ENCODE measurements at places on chromosomes 12 and 14.

GRCh38 chr12:89117448-89118034 is 234.8 kb downstream of the DUSP6 start:
- DNase-seq = no peak

- no peak for DNase-seq
Observed at GRCh38 chr14:61668282-61668681, 27.0 kb upstream of the HIF1A start.

DNA sequence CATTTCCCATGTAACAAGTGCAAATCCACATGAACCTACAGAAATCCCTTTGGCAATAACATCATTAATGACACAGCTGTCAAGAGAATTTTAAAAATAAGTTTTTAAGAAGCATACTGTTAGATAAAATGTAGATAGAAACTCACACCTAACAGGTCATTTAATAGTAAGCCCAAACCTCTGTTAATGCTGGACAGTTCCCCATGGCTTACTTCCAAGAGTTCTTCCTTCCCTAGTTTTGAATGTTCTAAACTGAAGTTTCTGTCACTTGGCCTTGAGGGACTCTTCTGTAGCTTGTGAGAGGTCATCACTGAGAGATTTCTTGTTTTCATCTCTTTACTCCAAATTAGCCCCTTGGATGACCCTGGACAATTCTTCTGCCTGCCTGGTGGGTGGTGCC is 22.7 kb downstream of the OTX2 start:
- DNase-seq = no peak

- no peak for DNase-seq
Observed at GRCh38 chr14:53144244-53144643, 8.9 kb downstream of the DDHD1 start.

- no peak for DNase-seq
Observed at GRCh38 chr12:98188650-98189077, 326.7 kb upstream of the TMPO start.

DNA sequence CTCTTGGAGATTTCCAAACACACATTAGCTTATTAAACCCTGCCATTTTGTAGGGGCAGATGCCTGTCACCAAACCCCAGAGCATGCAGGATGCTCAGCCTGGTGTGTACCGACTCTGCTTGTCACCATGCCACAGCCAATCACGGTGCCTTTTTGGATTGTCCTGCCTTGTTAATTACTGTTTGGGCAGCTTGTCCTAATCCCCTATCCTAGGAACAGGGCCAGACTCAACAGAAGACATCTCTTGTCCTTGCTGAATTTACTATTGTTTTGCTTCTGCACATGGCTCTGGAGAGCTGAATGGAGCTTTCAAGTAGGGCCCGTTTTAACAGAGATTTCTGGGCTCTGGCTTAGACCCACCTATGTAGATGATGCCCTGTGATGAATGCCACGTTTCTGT is 388.5 kb downstream of the AACS start:
- DNase-seq = peak; percentile 72

GRCh38 chr12:109943811-109944210 is 43.7 kb downstream of the TCHP start:
- no peak for DNase-seq

GRCh38 chr14:78074561-78074960 is 95.6 kb upstream of the NRXN3 start:
- DNase-seq = no peak

DNA sequence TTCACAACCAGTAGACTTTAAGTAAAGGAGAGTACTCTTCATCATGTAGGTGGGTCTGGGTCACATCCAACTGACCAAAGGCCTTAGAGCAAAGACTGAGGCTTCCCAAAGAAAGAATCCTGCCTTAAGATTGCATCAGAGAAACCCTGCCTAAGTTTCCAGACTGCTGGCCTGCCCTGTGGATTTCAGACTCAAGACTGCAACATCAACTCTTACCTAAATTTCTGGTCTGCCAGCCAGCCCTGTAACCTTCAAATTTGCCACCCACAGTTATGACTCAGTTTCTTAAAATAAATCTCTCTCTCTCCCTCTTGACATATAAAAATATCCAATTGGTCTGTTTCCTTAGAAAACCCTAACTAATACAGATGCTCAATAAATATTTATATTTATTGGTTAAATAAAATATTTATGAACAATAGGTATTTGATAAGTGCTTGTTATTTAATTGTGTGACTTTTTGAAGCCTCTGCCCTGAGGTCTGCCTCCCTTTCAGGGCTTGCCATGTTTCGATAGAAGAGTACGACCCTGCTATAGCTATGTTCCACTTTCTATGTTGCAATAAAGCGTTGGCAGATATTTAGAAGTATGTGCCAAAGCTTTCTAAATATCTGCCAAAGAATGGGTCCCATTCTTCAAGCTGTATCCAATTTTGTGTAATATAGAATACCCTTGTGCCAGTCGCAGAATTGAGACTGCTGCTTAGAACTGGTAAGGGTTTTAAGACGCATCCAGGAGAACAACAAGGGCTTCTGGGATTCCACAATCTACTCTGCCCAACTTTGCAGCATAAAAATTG is 65.7 kb downstream of the TMEM30B start:
- DNase-seq = no peak

DNA sequence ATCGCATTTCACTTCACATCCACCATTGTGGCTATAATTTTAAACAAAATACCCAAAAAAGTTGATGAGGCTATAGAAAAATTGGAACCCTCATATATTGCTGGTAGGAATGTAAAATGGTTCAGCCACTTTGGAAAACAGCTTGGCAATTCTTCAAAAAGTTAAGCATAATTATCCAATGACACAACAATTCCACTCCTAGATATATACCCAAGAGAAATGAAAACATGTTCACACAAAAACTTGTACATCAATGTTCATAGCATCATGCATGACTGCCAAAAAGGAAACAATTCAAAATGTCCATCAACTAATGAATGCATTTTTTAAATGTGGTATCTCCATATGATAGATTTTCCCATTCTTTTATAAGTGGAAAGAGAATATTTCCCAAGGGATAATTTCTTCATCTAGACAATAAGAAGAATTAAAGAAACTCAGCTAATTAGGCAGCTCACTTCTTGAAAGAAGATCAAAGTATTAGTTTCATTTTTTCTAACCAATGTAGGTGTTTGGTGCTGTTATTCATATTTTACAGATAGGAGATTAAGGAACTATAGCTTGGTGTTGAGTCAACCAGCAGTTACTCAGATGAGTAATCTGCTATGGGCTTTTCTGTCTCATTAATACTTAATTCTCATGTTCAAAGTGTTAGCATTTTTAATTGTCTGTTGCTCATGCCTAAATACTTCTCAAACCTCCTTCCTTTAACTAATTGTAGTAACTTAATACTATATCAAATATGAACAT is 32.8 kb downstream of the YEATS4 start:
- DNase-seq = no peak

GRCh38 chr14:99821519-99822508 is 28.6 kb downstream of the EML1 start:
- DNase-seq = peak; percentile 13

GRCh38 chr14:51185754-51186153 is 54.3 kb upstream of the TMX1 start:
- no peak for DNase-seq

DNA sequence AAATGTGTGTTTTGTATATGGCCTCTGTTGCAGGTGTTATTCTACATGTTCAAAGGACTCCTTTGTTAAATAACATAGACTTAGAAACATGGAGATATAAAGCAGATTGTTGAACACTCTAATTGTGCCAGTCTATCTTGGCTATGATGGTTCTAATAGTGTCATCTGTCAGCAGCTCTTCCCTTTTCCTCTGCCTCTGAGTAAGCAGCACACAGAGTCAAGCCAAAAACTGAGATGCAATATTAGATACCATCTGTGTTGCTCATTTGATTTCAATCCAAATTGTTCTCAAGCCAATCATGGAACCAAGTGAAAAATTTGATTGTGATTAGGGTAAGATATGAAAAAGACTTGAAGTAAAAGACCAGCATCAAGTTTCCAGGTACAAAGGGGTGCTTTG is 871.1 kb upstream of the MGAT4C start:
- DNase-seq = peak; percentile 98

GRCh38 chr12:87185367-87185766 is 843.8 kb downstream of the C12orf50 start:
- no peak for DNase-seq

DNA sequence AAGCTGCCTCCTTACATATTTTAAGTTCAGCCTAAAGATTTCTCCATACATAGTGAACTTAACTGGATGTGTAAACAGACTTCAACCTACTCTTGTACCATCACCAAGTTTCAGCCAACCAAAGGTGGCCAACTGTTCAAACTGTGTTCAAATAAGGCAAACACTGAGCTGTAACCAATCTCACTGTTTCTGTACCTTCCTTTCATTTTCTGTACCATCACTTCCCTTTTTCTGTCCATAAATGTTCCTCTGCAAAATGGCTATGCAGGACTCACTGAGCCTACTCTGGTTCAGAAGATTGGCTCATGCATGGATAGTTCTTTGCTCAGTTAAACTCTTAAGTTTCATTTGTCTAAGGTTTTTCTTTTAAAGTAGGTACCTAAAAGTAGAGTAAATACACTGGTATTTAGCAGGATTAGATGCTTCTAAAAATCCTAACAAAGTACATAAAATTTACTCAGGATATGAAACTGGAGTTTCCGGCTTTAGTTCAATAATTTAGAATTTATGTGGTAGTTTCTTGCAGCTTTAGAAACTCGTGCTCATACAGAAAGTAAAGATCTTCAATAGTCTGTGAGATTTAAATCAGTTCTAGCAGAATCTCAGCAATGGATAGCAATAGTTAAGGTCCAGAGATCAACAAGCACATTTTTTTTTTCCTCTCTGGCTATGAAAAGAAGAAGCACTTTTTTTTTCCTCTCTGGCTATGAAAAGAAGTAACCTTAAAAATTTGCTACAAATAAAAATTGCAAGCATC is 282.0 kb upstream of the PPFIA2 start:
- no peak for DNase-seq

GRCh38 chr14:92572050-92572449 is 58.5 kb downstream of the RIN3 start:
- DNase-seq = no peak

DNA sequence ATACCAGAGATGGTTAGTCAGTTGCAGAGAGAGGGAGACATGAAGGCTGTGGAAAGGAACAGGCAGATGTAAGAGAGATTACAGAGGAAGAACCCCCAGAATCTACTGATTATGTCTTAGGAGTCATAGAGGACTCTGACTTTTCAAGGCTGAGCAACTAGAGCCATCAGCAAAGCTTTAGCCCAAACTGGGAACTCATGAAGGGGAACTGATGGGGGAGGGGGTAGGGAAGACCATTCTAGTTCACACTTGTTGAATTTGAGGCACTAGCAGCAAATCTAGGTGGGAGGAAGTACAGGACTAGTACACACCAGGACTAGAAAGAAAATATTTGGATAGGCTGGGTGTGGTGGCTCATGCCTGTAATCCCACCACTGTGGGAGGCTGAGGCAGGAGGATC is 10.1 kb downstream of the LGALS3 start:
- DNase-seq = no peak

DNA sequence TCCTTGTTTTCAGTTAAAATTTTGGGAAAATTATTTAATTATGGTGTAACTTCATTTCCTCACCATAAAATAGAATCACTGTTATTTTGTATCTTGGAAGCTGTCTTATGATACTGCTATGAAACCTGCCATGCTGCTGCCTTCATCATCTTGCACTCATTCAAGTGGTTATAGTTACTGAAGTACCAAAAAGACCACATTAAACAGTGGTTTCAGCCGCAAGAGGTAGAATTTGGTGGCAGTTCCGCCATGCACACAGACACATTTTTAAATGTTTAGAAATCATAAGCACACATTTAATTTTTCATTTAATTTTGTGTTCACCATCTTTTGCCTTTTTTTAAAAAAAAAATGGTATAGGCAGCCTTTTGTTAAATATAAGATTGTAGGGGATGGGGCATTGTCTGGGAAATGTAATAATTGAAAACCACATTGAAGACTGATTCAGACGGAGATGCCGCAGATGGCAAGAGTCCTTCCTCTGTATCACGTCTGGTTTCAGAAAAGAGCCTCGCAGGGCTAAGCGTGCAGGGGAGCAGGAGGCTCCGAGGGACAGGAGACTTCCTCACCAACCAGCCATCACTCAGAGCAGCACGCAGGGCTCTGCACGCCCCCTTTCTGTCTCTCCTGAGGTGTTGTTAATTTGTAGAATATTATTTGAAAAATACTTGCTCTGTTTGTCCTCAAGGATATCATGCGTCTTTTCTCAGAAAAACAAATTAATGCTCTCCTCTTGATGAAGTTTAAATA is 115.2 kb upstream of the PELI2 start:
- DNase-seq = no peak

DNA sequence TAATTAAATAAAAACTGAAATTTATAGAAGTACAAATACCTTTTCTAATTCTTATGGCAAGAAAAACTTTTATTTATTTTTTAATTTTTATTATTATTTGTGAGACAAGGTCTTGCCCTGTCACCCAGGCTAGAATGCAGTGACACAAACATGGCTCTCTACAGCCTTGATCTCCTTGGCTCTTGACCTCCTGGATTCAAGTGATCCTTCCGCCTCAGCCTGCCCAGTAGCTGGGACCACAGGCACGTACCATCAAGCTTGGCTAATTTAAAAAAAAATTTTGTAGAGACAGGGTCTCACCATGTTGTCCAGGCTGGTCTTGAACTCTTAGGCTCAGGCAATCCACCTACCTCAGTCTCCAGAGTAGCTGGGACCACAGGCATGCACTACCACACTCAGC is 47.4 kb downstream of the COCH start:
- DNase-seq = no peak

DNA sequence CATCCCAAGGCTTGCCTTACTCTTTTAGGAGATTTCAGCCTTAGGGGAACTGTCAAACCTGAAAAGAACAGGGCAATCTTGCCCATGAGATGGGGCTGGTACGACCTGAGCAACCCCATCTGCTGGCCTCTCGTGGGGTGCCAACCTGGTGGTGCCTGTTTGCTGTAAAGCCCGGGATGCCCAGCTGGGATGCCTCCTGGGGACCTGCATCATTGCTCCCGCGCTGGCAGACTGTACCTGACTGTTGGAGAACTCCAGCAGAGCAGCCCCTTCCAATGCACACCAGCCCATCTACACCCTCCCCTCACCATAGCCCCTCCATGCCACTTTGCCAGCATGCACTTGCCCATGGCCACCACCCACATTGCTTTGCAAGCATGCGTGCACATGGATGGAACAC is 335.7 kb downstream of the RPS29 start:
- no peak for DNase-seq

DNA sequence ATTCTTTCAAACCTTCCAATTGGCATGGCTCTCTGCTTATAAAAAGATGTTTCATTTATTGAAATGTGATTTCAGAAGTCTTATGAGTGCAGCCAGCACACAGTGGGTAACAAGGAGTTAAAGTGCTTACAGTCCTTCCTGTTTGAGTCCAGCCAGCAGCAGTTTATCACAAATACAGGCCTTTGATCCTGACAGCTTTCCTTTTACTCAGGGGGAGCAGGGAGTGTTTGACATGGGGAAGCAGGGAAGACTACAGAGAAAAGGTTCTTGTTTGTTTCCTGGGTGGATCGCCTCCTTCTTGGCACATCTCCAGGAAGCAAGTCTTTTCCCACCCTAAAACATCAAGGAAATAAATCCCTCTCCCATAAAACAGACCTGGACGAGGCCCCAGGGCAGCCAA is 216.1 kb downstream of the MSRB3 start:
- no peak for DNase-seq

GRCh38 chr12:46824709-46825108 is 1.1 kb downstream of the SLC38A4 start:
- DNase-seq = no peak

Measured in cerebellar cortex (tissue), 1 donor.